Central memory CD4-positive, alpha-beta T cell (primary cell): ENCODE measurements at places on chromosomes 13 and 19.

- no peak for DNase-seq
Measured at GRCh38 chr19:926589-927350, 935 bp downstream of the ARID3A start.

GRCh38 chr13:96490496-96490989 is 400.6 kb downstream of the HS6ST3 start:
- no peak for DNase-seq

DNA sequence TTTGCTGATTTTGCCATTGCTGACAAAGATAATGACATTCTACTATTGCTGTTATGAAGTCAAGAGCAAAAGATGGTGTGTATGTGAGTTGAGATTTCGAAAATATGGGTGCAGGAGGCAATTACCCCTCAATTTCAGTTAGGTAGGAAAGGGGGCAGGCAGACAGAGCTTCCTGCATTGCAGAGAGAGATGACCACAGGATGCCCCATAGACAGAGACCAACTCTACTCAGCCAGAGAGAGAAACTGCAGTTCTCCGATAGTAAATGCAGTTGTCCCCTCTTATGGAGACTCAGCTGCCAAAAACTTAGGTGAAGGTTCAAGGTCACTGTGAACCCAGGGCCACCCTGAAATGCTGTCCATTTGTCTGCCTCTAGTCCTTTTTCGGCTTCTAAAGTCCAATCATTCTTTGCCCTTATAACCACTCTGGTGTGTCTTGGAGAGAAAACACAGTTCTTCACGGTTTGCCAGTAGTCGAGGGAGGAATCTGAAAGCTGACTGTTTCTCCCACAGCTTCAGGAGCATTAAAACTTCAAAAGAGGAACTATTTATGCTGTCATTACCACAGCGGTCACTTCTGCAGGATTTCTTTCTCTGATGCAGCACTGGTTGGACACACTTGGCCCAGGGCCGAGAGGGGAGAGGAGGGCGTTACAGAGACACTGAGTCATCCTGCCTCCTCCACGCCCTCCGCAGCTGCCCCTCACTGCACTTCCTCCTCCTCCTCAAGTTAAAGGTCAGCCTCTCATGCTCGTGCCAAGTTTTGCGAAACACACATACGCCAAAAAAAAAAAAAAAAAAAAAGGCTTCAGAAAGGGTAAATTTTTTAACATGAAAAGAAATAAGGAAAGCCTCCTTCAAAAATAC is 264.3 kb downstream of the FOXO1 start:
- no peak for DNase-seq

GRCh38 chr13:46894568-46894967 is 2.3 kb downstream of the HTR2A start:
- no peak for DNase-seq

DNA sequence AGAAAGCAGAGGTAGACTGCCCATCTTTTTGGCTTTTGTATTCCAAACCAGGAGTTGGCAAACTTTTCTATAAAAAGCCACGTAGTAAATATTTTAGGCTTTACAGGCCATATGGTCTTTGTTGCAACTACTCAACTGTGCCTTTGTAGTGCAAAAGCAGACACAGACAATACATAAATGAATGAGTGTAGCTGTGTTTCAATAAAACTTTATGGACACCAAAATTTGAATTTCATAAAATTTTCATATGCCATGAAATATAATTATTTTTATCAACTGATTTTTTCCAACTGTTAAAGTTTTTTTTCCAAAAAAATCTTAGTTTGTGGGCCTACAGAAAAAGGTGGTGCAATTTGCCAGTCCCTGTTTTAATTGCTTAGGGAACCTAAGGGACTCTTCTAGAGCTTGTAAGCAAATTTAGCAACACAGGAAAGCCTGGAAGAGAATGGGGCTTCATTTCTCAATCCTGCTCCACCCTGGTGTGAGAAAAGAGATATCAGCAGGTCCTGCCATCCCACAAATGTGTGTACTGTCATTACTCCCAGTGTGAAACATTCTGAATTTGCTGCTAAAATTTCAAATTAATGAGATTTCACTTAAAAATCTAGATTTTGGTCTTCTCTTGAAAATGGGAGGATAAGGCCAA is 194.2 kb downstream of the RGCC start:
- DNase-seq, result no peak

DNA sequence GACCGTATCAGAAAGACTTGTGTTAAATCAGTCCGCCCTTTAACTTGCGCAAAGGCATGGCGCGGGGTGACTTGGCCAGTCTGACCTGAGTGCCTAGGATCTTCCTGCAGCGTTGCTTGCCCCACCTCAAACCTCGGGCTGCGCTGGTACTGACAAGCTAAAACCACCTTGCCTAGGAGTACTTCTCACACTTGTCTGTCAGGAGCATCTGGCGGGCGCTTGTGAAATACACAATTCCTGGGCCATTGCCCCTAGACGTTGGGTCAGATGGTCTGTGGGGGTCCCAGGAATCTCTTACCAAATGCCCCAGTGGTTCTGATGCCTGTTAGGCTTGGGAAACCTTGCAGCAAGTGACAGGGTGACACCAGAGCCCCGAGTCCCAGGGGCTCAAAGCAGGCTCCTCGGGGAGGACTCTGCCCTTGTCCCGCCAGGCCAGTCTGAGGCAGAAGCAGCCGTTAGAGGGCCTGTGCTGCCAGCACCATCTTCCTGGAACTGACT is 12.9 kb downstream of the CEBPG start:
- no peak for DNase-seq

- no peak for DNase-seq
Measured at GRCh38 chr13:39567569-39567968, 35.4 kb downstream of the LHFPL6 start.

DNA sequence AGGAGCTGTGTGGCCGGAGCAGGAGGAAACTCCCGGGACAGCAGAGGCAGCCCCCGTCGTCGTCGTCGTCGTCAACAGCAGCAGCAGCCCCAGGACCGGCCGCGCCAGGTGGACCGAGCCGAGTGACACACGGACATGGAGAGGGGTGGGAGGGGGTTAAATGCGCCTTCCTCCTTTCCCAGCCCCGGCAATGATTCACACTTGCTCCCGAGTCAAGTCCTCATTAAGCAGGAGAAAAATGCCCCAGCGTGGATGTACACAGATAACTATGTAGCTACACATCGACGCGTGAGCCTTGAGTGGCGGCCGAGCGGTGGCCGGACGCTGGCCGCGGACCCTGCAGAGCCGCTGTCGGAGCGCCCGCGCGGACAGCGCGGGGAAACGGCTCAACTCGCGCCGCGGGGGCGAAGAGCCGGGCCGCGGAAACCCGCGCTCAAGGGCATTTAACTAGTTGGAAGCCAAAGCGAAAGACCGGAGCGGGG is 645 bp downstream of the UBL3 start:
- no peak for DNase-seq

DNA sequence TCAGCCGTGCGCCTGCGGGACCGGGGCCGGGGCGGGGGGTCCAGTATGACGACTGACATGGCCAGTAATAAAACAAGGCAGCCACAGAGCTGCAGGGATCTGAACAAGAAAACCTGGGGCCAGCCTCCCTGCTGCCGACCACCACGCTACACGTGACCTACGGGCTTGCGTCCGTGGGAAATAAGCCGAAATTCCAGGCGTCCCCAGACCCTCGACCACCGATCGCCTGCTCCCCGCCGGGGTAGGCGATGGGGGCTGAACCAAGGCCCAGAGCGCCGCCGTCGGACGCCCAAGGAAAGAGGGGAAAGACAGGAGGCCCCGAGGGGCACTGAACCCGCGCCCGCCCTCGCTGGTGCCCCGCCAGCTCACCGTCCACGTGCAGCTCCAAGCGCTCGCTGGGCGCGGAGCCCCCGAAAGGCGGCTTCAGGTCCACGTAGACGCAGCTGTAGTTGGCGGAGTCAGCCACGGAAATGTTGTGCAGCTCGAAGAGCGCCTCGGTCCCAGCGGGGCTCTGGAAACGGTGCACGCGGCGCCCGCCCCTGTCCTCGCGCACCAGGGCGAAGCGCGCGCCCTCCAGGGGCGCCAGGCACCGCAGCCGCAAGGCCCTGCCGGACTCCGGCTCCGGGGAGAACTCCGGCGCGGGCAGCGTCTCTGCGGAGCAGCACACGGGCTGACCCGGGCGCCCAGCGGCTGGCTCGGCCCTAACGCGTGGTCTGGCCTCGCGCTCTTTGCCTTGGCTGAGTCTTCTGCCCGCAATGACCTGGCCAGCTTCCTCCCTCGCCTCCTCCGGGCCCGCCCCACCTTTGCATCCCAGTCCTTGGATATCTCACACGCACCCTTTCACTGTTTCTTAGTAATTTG is 3.1 kb downstream of the A1BG start:
- no peak for DNase-seq

DNA sequence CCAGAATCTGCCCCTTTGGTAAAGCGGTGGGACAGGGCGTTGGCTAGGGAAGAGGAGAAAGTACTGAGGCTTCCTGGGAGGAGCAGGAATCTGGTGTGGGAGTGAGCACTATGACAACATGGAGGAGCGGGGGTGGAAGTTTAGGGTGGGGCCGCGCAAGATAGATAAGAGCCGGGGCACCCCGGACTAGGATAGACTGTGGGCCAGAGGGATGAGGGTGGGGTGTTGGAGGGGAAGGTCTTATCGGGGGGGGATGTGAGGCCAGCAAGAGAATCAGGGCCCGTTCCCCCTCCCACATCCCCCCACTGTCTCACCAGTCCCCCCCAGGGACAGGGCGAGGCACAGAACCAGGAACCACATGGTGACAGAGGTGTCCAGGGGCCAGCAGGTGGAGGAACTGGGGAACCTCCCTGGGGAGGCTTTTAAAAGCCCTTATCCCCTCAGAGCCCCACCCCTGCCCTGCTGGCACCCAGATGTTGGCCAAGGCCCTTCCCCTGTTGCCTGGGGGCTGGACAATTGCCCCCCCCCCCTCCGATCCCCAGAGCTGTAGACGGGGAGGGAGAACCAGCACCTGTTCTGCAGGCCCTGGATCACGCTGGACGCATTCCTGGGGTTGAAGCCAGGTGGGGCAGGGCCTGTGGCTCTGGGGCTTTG is at the start of gene KLK1:
TSS of gene KLK1 (minus strand) at position 399 of the 654 bp plus-strand sequence. CDS start at position 360, 39 bp downstream.
- DNase-seq, result no peak

DNA sequence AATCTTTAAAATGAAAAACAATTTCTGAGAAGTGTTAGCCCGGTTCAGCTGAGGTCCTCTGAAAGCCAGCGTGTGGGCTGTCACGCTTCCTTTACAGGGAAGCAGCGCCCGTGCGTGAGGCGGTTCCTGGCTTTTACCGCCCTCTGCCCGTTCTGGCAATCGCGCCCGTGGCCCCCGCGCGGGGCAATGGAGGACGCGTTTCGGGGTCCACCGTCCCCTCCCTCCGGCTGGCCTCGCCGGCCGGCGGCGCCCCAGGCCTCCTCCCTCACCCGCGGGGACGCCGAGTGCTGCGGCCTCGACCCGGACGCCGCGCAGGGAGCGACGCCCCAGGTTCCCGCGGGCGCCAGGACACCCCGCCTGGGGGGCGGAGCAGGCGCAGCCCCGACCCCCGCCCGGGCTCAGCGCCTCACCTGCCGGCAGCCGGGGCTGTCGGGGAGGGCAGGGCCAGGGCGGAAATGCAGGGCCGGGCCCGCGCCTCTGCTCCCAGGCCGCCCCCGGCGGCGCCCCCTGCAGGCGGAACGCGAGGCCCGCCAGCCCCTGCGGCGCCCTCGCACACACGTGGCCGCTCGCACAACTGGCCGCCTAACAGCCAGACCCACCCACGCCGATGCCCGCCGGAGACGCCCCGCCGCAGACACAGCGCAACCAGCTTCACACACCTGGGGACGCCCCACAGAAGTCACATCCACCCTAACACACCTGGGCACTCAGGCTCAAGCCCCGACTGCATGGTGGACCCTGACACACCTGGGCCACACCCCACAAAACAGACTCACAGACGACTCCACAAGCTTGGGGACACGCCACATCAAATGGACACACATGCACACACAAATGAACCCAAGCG is at the start of gene GGACT:
TSS of gene GGACT (minus strand) at position 459 of the 847 bp plus-strand sequence. CDS start 56,198 bp downstream, outside the sequence.
- DNase-seq, result peak; percentile 82

- DNase-seq, result no peak
Measured at GRCh38 chr13:31116224-31116623, 45.5 kb downstream of the HSPH1 start.

GRCh38 chr13:95533545-95534160 is 18.9 kb upstream of the CLDN10 start:
- no peak for DNase-seq

DNA sequence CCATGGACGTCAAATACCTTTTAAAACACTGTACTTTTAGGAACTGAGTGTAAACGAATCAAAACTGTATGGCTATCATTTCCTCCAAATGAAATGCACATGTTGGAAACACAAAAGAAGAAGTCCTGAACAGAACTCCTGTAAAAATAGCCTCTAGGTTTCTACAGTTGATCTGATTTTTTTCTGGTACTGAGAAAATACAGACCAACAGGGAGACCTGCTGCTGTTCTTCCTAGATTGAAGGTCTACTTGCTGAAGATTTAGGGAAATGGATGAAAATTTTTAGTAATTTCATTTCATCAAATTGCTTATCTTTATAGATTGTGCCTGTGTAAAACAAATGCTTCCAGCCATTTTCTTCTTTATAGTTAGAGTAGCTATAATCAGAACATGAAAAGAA is 520.4 kb downstream of the SLITRK6 start:
- DNase-seq, result no peak

GRCh38 chr13:37618554-37618953 is 20.0 kb upstream of the POSTN start:
- DNase-seq, result no peak

DNA sequence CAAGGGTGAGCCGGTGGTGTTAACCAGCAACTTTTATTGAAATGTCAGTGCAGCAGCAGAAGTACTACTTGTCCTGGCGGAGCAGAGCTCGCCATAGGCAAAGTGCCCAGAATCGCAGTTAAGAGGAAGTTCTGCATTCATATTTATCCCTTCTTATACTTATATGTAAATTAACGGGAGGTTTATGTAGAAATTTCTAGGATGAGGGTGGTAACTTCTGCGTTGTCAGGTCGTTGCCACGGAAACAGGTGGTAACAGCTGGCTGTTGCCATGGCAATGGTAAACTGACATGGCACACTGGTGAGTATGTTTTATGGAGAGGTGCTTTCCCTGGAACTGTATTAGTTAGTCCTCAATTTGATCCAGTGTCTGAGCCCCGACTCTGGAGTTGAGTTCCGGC is 2494.9 kb upstream of the PCDH20 start:
- DNase-seq, result no peak

DNA sequence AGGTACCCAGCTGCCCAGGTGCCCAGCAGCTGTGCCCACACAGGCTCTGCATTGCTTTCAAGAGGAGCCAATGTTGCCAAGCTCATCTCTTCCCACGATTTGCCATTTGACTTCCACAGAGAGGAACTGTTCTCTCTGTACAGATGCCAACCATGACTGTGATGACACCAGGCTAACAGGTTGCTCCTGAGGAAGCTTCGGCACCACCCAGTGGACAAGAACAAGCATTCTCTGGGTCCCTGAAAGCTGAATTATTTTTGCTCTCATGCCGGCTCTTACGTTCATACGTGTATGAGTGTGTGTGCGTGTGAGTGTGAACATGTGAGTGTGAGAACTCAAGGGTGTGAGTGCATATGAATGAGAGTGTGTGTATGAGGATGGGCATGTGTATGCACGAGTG is 535.2 kb downstream of the LIG4 start:
- DNase-seq, result no peak
